T-helper 9 cell (primary cell): ENCODE measurements at places on chromosomes 4 and X.

DNA sequence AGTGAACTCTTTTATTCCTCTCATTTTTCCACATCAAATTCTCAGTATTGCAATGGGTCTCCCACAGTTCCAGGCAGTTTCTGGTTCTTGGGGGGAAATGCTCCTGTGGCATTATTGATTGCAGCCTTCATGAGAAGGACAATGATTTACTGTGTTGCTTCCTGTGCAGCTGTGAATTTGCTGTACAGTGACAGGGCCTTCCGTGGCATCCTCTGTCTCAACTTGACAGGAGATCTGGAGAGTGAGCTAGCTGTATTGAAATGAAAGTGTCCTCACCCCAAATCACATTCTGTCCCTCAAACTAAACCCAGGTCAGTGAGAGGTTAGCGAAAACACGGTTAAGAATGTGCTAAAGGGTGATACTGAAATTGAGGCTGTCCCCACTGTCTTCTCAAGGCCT is 77.1 kb upstream of the ATOH1 start:
- DNase-seq, result no peak

DNA sequence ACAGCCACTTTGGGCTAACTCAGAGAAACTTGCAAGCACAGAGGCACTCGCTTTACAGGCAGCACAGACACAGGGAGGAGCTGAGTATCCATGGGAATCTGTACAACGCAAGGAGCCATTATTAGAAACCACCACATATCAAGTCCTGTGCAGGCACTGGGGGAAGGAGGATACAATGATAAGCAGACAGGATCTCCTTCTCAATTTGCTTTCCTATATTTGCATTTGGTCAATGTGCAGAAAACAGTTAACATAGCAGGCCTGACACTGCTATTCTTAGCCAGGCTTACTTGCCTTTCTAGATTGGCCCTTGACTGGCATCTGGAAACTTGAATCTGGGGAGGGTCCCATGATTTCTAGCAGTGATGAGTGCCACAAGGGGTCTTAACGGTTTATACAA is 65.8 kb downstream of the TEC start:
- no peak for DNase-seq

GRCh38 chrX:10769696-10770619 is 149.6 kb upstream of the MID1 start:
- DNase-seq, result no peak

DNA sequence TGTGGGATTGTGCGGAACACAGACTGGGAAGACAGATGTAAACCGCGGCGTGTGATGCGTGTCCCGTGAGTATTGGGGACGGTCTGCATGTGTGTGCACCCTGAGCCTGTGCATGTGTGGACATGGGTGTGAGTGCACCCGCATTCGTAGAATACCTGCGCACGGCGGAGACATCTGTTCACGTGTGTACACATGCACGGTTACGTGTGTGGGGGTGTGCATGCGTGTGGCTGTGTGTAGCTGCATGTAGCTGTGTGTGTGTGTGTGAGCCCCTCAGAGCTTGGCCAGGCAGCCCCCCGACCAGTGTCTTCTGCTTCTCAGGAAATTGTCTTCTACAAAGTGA is 19.6 kb downstream of the ATP5ME start:
- no peak for DNase-seq

- no peak for DNase-seq
Measured at GRCh38 chr4:3725936-3726870, 40.0 kb upstream of the ADRA2C start.

DNA sequence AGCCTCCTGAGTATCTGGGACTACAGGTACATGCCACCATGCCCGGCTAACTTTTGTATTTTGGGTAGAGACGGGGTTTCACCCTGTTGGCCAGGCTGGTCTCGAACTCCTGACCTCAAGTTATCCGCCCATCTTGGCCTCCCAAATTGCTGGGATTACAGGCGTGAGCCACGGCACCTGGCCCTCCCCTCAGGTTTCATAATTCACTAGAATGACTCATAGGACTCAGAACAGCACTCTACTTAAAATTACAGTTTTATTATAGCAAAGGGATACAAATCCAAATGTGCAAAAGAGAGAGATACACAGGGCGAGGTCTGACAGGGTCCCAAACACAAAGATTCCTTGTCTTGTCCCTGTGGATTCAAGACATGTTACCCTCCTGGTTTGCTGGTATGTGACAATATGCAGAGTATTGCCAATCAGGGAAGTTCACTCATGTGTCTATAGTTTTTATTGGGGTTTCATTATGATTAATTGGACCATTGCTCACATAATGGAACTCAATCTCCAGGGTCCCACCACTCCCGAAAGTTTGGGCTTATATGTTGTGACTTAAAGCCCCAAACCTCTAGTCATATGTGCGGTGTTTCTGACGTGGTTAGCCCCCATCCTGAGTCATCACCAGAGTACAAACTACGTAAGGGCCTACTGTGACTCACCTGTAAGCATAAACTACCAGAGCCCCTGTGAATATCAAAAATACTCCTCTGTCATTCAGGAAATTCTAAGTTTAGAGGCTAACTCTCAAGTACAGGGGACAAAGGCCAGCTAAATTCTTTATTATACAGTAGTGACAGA is 5.2 kb downstream of the YIPF6 start:
- peak; percentile 11 for DNase-seq
